ENCODE measurements at places on chromosomes 12 and 14.
A peak's percentile ranks its signal among the peaks of the same experiment; 100 is the strongest.

GRCh38 chr14:88030079-88030478 lies 25.1 kb downstream of the GPR65 start:
- DNase-seq, result no peak

DNA sequence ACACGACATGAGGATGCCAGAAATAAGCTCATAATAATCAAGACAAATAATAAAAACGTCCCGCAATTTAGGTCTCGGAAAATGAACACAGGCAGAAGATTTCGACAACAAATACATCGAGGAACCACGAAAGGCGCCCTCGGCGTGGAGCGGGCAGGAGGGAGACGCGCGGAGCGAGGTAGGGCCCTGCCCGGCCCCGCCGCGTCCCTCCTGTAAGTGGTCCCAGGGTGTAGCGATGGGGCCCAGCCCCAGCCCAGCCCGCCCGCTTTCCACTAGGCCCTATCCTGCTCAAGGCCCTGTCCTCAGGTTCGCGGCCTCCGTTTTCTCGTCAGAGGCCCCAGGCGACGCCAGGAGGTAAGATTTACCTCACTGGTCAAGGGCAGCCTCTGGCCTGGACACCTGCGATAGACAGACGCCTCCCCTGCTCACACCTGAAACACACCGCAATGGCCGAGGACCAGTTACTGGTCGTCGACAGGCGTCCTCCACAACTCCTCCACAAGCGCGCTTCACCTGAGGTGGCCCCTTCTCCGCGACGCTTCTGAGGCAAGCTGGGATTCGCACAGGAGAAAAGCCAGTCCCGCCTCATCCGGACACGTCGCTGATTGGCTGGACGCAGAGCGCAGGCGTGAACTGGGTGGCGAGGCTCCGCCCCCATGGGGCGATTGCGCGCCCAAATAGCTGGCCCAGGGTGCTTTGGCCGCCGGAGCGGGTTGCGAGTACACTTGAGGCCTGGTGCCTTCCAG lies at the start of gene SYCP3:
SYCP3 (minus strand) TSS at position 543 of the 746 bp plus-strand sequence. CDS start 1,527 bp downstream, outside the sequence.
- DNase-seq, result no peak

- DNase-seq, result no peak
Observed at GRCh38 chr12:5114436-5114835, 70.8 kb downstream of the KCNA5 start.

GRCh38 chr14:29741909-29742401 lies 185.7 kb downstream of the PRKD1 start:
- DNase-seq, result peak; percentile 65

DNA sequence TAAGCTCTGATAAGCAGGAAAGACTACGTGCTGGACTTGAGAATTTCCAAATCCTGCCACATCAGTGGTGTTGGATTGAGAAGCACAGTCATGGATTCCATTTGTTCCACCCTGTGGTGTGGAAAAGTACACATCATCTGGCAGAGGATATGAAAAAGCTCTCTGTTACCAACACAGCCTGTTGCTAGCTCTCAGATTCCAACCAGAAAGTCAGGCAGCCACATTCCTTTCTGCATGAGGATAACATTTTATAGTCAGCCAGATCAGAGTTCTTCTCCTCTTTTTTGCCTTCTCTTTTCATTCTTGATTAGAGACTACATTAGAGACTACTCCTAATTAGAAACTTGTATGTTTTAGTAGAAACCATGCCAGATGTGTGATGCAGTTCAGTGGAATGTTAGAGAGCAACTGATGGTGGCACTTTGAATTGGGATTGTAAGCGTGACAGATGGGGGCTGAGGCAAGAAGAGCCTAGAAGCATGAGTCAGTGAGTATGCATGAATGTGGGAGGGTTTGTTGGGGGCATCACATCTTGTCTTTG lies 61.2 kb upstream of the STXBP6 start:
- peak; percentile 98 for DNase-seq

GRCh38 chr14:30264161-30264560 lies 294.8 kb upstream of the G2E3 start:
- no peak for DNase-seq

DNA sequence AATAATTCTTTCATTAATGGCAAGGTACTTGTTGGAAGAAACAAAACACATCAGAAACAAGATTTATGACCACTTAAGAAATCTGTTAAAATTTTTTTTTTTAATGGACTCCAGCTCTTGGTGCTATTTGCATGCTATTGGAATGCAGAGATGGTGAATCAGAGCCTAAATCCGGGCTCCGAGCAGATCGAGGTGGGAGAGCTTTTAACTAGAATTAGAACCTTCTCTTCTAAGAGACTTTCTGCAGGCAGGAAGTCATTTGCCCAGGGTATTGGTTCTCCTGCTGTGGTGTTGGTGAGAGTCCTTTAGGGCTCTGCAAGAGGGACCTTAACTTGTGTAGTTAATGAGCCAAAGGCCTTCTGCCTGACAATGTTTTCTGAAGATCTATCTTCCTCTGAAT lies 419.4 kb downstream of the SNAPC1 start:
- no peak for DNase-seq

DNA sequence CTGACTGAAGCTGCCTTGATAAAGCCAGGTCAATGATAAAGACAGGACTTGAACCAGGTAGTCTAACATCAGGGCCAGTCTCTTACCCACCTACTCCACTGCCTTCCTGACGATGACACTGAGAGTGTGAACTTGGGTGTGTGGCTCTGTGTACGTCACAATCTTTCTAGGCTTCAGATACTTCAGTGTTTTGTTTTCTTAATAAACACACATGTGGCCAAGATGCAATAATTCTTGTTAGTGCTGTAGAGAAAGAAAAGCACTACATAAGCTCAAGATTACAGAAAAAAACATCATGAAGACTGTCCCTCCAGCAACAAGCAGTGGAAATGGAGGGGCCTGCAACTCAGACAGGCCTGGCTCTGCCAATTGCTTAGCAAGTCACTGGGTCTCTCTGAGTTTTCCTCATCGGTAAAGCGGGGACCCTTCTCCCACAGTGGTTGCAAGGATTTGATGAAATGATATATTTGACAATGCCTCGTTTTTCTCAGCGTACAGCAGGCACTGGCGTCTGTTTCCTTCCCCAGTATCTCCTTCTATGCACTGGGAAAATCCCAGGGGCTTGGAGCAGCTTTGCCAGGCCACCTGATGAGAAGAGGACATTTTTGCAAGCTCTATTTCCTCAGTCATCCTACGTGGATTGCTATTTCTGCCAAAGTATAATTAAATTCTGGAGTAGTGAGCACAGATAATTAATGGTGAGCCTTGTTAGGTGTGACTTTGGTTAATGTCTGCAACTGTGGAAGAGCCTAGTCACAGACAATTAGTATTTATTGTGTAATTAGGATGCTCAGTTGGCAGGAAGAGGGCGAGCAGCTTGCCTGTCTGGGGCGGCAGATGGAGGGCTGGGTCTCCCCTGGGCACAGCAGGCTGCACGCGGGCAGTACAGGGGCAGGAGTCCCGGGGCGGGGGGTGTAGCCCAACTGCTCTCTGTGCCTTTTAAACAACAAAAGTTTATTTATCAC lies 55.8 kb upstream of the CHGA start:
- no peak for DNase-seq

GRCh38 chr14:30551460-30551859 lies 7.5 kb upstream of the G2E3 start:
- DNase-seq, result no peak

DNA sequence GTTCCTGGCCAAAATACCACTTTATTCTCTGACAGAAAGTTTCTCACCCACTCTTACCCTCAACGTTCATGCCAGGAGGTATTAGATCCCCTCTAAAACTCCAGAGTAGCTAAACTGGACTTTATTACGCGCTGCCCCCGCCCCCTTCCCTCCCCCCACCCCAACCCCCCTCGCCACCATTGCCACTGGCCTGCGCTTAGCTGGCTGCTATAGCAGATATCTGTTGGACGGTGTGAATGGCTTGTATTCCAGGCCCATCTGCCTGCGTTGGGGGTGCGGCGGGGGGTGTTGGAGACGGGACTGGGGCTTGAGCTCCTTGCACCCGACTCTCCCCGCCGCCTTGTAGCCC lies 564 bp upstream of the THTPA start:
- no peak for DNase-seq

DNA sequence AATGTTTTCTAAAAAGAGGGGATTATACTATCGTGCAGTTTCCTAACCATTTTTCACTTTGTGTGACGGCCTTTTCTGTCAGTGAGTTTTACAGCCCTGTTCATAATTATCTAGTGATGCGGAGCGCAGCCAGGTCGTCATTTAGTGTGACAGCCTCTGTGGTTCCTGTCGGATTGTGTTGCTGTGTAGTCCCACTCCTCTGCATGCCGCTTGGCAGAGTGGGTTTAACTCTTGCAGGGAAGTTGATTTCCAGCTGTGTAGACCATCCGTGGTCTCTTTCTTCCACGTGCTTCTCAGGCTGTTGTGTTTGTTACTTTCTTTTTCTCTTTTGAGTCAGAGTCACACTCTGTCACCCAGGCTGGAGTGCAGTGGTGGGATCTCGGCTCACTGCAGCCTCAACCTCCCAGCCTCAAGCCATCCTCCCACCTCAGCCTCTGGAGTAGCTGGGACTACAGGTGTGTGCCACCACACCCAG lies 8.6 kb downstream of the RAN start:
- DNase-seq, result no peak

- DNase-seq, result peak; percentile 26
Observed at GRCh38 chr12:82326905-82327503, 31.2 kb downstream of the CCDC59 start.

DNA sequence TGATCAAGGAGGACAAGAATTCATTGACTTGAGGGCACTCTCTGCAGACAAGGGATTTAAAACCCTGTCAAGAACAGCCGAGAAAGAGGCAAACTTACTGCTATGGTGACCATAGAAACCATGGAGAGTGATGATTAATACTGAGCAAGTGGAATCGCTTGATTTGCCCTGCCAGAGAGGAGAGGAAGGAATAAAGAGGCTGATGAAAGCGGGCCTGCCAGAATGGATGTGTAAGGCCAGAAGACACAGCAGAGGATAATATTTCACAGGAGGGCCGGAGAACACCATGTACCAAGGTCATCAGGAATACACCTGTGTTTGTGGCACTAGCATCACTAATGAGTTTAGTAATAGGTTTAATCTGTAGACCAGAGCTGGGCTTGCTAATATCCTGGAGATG lies 221.8 kb upstream of the DCN start:
- no peak for DNase-seq
